ENCODE measurements at places on chromosomes 11 and 22. TPM values are rescaled to one million over a fixed set of nuclear protein-coding genes. Genes with fewer than 3 reads are reported as not detected.

SLC6A5 gene
- total RNA-seq, result not detected

DNA sequence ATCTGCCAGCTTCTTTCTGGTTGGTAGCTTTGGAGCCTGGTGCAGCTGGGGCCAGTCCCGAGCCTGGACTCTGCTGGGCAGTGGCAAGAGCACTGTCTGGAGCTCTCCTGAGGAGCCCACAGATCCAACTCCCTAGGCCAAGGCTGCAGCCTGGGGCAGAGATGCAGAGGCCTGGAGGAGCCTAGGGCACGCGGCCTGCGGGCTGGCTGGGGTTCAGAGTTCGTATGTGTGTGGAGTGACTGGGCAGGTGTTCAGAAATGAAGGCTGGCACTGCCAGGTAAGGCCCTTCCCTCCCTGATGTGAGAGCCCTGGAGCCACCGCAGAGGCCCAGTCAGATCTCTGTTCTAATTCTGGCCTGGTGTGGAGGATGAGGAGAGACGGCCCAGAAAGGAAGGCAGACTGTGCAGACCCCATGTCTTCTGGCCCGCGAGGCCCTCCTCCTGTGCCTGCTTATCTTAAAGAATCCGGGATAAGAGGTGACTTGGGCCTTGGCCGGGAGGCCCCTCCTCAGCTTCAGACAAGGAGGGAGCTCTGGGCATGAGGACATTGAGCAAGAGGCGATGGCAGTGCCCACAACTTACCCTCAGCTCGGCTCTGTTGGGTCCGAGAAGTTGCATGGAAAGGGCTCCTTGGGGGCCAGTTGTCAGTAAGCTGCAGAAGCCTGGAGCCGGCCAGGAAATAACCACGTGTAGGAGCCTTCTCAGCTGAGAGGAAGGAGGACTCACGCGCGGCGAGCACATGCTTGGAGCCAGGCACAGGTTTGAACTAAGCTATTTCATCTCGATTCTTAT, 62.2 kb upstream of the B3GAT1 start:
- DNase-seq, result no peak

DNA sequence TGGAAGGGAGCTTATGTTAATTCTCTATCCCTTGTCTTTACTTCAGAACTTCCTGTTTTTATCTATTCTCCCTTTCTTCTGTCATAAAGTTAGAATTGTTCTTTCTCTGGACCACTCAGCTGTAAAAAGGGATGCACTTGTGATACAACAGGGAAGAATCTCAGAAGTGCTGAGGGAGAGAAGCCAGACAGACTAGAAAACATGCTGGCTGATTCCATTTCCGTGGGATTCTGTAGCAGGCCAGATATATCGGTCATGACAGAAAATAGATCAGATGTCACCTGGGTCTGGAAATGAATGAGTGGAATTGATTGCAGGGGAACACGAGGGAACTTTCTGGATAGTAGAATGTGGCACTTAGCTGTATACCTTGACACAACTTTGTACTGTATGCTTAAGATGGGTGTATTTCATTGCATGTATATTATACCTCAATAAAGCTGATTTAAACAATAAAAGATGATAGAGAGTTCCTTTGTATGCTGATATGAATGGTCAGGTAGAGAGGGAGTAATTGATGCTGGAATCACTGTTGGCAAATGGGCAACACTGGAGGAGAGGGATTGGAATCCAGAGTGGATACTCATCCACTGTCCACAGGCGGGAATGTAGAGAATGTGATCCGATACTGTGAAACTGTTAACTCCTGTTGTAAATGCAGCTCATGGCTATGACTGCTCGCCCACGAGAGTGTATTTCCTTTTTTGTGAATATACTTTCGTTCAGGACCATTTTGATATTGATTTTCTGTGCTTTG, 59.6 kb downstream of the ATXN10 start:
- DNase-seq, result no peak

DNA sequence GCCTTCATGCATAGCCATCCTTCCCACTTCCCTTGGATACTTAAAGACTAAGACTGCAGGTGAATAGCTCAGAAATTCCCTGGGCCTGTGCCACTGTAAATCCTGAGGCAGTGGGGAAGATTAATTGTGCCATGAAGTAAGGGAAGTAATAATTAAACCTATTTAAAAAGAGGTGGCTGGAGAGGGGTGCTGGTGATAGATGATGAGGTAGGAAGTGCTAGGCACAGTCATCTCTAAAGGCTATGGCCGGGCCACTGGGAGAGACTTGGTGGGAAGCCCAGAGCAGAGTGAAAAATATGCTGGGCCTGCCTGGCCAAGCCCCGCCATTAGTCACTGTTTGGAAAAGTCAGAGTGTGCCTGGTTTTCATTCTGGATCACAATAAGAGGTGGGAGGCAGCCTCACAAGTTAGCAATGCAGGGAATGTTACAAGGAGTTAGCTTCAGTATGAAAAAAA, 197.2 kb upstream of the PITPNB start:
- no peak for DNase-seq

Data from chondrocyte (in vitro differentiated cells).